Endothelial cell (in vitro differentiated cells): ENCODE measurements at places on chromosomes 16 and 17.

- peak; percentile 99 for DNase-seq
These were observed 1.2 kb upstream of the NLK start for GRCh38 chr17:28041068-28041843.

- peak; percentile 47 for DNase-seq
These were observed 6.6 kb downstream of the CDC42EP4 start for GRCh38 chr17:73304971-73305812.

DNA sequence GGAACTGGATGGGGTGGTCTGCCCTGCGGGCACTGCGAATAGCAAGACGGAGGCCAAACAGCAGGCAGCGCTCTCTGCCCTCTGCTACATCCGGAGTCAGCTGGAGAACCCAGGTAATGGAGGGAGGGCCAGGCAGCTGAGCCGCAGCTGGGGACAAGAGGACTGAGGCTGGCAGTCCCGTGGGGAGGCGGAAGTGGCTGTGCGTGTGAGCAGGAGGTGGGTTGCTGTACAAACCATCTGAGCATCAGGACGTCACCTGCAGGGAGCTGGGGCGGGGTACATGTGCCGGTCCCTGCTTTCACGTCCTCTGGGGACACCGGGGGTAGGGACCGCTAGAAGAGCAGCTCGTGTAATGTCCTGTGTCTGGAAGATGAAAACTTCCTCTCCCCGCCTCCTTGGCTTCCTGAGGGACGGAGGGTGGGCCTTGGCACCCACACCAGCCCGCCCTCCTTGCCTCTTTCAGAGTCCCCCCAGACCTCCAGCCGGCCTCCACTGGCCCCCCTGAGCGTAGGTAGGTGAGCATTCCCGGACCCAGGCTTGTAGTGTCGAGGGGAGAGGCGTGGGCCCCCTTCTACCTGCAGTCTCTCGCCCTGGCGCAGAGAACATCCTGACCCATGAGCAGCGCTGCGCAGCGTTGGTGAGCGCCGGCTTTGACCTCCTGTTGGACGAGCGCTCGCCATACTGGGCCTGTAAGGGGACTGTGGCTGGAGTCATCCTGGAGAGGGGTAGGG is 3.7 kb downstream of the ADAD2 start:
- DNase-seq = no peak

DNA sequence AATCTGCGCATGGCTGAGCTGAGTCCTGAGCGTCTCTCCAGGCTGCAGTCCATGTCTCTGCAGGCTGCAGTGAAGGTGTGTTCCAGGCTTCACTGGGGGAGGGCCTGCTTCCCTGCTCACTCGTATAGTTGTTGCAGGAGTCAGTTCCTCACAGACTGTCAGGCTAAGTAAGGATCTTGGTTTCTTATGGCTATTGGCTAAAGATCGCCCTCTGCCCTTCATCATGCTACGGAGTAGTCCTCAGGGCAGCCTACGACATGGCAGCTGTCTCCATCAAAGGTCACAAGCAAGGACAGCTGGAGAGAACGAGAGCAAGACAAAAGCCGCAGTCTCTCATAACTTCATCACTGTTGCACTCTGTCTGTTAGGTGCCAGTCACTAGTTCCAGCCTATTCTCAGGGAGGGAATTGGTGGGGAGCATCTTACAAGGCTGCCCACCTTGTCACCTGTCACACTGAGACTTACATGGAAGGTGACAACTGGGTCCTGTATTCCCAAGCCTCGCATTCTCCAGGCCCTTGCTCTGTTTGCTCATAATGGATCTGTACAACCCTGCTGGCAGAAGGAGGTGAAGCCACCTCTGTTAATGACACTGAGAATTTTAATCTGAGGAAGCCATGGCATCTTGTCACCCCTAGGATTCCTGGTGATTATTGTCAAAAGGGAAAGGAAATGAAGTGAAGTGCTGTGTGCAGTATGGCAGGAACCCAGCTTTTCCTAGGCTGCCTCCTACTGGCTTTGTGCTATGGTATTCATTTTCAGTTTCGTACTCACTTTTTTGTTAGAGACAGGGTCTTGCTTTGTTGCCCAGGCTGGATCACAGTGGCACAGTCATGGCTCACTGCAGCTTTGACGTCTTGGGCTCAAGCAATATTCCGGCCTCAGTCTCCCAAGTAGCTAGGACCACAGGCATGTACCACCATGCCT is 43.4 kb downstream of the MFSD11 start:
- DNase-seq = no peak
